ENCODE measurements at places on chromosomes 11 and 22. TPM values are rescaled to one million over a fixed set of nuclear protein-coding genes. Genes with fewer than 3 reads are reported as not detected.
A peak's percentile ranks its signal among the peaks of the same experiment; 100 is the strongest.

DNA sequence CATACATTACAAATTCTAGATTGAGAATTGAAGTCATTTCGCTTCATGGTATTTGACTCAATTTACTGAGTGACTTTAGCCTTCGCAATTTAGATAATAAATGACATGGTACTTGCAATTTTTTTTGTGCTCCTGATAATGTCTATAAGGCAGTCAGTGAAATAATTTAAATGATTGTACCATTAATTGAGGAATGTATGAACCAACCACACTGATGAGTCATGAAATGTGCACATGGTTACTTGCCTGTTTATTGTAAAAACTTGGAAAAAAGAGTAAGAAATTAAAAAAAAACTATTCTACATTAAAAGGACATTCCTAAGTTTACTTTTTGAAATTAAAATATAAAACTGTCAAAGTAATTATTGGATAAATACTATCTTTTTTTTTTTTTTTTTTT lies 43.3 kb downstream of the DNAJC24 start:
- no peak overlapping the region for H3K4me3 ChIP-seq
- no peaks in the 10 kb centered on the region for H3K27me3 ChIP-seq
- no peak overlapping the region for H3K27ac ChIP-seq
- H3K4me1 ChIP-seq, result no peaks in the 10 kb centered on the region
- no peak for DNase-seq
- no peaks in the 10 kb centered on the region for H3K36me3 ChIP-seq

The SULT4A1 gene
- 5.0 TPM for polyA plus RNA-seq

GRCh38 chr11:34056672-34057071 lies 5.1 kb downstream of the CAPRIN1 start:
- H3K4me3 ChIP-seq, result no peak overlapping the region
- H3K36me3 ChIP-seq, result peaks cover 14% of the 10 kb centered on the region
- peaks cover 6% of the 10 kb centered on the region for H3K4me1 ChIP-seq
- no peak overlapping the region for H3K27ac ChIP-seq

DNA sequence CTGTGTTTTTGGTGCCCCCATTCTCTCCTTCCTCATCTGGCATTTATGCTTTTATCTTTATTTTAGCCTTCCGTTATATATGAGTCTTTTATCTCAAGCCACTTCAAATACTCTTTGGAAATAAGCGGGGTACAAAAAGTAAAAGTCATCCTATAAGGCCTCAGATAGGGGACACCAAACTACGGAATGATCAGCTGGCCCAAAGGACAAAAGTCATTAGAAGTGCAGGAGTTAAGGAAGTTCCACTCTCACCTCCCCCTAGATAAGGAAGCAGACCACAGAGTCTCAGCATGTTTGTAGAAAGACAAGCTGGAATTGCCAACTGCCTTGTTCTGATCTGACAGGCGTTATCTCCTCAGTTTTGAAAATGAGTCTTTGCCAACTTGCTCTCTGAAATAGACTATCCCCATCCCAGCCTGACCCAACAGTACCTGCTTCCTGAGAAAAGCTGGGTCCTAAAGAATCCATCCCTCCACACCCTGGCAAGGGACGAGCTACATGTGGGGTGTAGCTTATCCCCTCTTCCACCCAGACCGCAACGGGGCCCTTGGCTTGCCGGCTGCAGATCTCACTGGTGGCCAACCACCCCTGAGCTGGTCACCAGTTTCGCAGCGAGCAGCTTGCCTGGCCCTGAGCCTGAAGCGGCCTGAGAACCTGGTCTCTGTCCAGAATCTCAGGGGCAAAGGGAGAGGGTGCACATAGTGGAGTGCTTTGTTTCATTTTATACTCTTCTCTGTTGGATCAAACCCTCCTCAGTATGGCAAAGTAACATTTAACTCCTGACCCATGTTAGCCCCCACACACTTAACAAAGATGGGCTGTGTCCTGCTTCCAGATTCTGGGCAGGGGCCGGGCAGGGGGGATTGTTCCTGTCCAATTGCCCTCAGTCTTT lies 13.8 kb downstream of the FADS2 start:
- peaks cover 18% of the 10 kb centered on the region for H3K36me3 ChIP-seq
- no peak overlapping the region for H3K27ac ChIP-seq
- no peak for DNase-seq
- H3K27me3 ChIP-seq, result no peaks in the 10 kb centered on the region

- H3K27ac ChIP-seq, result peak overlapping the region; percentile 82
- peak overlapping the region; percentile 34 for H3K4me3 ChIP-seq
- H3K27me3 ChIP-seq, result no peaks in the 10 kb centered on the region
- peaks cover 46% of the 10 kb centered on the region for H3K4me1 ChIP-seq
Observed at GRCh38 chr11:74462009-74462408, 5.3 kb downstream of the KCNE3 start.

All from large intestine (tissue), 12 donors.